CD8-positive, alpha-beta memory T cell (primary cell): ENCODE measurements at places on chromosomes 6 and 20. TPM values are rescaled to one million over a fixed set of nuclear protein-coding genes. Genes with fewer than 3 reads are reported as not detected.

GRCh38 chr20:63150391-63150898 is 65.5 kb downstream of the YTHDF1 start:
- no peak for DNase-seq

DNA sequence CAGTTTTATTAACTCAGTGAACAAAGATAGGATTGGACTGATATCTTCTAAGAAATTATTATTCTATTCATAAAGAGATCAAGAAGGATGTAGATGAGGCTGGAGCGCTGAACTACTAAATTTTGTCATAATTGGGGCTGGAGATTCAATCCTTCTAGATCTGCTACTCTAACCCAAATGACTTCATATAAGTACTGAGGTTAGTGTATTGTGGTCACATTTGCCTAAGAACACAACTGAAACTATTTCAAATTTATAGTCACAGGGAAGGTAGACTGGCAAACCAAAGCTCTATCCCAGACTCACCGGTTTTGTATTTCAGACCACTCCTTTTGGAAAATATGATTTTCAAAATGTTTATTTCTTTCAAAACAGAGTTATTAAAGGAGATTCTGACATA is 96.7 kb downstream of the BMP5 start:
- no peak for DNase-seq

DNA sequence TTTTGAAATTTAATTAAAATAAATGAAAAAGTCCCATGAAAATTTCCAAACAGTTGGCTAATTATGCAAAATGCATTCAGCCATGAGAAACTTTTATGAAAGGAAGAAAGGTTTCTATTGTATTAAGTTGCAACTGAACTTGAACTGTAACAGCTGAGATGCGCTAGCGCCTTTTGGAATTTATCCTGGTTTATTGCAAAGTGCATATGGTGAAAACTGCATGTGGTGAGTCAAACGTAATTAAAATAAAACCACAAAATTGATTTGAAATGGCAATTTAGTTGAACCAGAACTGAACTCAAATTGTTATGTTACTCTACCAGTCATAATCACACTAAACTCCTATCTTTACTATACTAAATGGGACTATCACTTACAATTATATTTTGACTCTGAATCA is 46.4 kb upstream of the COL21A1 start:
- DNase-seq, result no peak

DNA sequence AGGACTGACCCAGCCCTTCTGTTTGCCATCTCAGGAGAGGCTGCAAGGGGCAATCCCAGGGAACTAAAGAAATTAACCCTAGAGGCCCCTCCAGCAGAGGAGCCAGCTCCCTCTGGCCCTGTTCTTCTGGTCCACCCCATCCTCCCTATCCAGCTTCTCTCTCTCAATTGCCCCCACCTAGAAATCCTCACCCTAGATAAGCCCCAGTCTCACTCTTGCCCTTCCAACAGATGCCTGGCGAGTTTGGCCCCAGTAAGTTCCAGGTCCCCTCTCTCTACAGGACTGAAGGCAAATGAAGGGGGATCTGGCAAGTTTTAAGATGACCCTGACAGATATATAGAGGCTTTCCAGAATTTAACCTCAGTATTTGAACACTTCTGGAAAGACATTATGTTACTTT is 134.0 kb downstream of the THBS2 start:
- DNase-seq, result no peak

Gene DNAAF9
- 2.3 TPM for total RNA-seq

- no peak for DNase-seq
Measured at GRCh38 chr20:19361790-19362189, 149.3 kb downstream of the SLC24A3 start.

Gene BHLHE23
- total RNA-seq, result not detected

DNA sequence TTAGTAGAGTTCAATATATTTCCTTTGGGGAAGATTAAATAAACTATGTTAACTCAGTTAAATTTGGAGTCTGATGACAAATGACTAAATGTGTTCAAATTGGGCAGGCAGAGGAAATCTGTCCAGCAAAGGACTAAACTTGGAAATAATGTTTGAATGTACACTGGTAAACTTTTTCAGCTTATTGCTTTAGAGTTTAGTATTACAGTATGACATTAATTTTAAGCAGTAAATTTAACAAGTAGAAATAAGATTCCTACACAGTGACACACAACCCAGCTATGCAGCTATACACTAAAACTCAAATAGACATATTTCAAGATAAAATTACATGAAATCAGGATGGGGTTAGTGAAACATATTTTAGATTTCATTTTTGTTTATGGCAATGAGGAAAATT is 42.6 kb upstream of the HDGFL1 start:
- no peak for DNase-seq

- no peak for DNase-seq
Measured at GRCh38 chr6:134166511-134167261, 114.3 kb upstream of the SLC2A12 start.

Gene FAM162B
- total RNA-seq, result not detected

Gene CD24
- total RNA-seq, result not detected

Gene KHDC1L
- not detected for total RNA-seq

GRCh38 chr6:156698239-156699016 is 78.8 kb upstream of the ARID1B start:
- DNase-seq, result no peak

DNA sequence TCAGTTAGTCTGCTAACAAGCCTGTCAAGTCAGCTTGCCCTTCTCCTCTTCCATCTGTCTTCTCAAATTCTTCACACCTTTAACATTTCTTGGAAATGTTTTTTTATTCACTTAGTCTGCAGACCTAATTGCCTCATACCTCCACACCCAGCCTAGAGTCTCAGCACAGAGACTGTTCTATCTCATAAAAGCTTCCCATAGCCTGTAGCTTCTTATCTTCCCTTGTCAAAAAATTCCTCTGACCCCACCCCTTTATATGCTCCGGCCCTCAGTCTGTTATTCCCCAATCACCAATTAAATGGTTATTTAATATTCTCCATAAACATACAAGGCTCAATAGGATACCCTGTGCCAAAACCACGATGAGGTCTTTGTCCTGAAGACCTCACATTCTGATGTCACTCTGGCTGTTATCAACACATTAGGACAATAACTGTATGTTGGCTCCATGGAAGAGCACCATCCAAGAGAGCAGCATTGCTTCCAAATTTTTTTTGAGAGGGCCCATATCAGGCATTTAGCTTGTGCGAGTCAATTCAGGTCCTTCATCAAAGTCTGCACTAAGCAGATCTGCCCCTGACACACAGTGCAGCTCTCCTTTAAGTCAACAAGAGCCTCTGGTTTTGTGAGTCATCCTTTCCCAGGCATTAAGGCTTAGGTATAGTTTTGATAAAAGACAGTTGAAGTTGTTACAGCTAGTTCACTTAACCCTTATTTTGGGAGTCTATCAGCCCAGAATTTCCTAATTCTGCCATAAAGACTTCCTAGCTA is 83.2 kb upstream of the TBX18 start:
- DNase-seq, result no peak

DNA sequence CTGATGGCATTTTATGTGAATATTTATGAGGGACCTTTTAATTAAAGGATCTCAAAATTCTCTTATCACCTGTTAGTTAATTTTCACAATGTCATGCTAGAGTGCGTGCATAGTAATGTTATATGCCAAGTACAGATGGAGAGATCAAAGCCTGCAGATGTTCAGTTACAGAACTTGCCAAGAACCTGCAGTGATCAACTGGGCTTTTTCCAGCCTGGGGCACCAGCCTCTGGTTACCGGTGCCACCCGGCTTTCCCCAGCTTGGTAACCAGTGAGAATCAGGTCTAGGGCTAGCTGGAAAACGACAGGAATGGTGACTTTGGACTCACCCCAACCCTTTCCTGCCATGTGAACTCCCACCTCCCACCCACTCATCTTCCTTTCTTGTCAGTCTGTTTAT is 91.8 kb downstream of the CAP2 start:
- DNase-seq, result no peak

DNA sequence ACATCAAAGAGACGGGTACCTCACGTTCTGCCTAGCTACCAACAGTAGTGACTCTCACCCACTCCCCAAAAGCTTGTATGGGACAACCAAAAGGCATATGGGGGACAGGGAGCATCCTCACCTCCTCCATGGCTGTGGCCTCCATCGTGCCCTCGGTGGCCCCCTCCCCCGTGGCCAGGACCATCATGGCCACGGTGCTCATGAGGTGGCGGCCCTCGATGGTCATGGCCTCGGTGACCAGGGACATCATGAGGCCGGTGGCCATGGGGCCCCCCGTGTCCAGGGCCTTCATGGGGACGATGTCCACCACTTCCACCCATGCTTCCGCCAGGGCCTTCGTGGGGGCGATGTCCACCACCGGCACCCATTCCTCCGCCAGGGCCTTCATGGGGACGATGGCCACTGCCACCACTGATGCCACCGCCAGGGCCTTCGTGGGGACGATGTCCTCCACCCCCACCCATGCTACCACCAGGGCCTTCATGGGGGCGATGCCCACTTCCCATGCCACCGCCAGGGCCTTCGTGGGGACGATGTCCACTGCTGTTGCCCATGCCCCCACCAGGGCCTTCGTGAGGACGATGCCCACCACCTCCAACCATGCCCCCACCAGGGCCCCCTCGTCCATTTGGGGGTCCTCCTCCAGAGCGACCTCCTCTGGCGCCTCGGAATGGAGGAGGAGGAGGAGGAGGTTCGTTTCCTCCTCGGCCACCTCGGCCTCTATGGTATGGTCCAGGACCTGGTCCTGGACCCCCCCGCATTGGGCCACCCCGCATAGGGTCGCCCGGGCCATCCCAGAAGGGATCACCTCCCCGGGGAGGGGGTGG is 15.0 kb downstream of the PPP1R10 start:
- DNase-seq, result no peak

DNA sequence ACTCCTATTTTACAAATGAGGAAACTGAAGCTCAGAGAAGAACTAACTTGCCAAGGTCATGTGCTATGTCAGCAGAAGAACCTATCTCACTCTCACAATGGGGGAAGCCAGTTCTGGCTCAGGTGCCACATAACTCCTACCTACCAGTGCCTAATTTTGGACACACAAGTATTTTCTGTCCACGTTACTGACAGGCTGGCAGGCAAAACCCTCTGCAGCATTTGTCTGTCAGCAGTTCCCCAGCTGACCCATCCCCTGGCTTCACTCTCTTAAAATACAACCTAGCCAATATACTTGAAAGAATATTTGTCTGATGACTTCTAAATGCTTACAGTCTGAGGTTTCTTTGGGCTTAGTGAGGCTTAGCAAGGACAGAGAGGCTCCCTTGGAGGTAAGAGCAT is 15.5 kb downstream of the GSS start:
- DNase-seq, result no peak

GRCh38 chr6:12709556-12710232 is 6.9 kb upstream of the PHACTR1 start:
- no peak for DNase-seq

DNA sequence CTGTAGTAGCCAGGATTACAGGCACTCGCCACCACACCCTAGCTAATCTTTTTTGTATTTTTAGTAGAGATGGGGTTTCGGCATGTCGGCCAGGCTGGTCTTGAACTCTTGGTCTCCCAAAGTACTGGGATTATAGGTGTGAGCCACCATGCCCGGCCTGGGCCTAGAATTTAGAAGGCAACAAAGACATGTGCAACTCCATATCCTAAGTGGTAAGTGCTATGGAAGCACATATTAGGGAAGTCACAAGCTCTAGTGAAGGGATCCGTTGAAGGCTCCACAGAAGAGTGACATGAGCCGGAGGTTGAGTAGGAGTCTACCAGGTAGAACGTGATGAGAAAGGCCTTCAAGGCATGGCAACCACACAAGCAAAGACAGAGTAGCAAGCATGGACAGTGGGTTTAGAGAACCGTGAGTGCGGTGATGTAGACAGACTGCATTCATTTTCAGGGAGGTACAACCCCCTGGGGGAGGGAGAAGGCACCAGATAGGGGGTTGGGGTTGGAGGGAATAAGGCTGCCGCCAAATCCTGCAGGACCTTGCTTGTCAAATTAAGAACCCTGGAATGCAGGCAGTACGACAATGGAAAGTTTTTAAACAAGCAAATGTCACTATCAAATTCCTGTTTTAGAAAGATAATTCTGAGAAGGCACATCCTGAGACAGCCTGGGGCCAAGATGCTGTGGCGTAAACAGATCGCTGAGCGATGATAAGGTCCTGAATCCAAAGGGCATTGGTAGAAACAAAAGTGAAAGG is 50.2 kb downstream of the ARHGAP18 start:
- no peak for DNase-seq

Gene HLA-DMB
- 5.3 TPM for total RNA-seq

DNA sequence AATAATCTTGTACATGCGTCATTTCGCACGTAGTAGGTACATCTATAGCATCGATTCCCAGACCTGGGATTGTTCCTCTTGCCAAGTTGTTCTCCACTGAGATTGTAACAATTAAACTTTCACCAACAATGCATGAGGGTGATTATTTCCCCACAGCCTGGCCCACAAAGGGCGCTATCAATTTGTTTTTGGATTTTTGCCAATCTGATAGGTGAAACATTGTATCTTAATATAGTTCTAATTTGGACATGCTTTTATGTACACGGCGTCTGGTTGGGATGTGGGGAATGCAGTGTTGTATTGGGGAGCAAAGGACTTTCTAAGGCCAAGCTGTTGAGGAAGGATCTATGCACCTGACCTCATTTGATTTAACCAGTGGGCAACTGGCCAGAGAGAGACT is 59.5 kb downstream of the VEGFA start:
- no peak for DNase-seq

- DNase-seq, result no peak
Measured at GRCh38 chr6:155103816-155104366, 108.8 kb downstream of the TIAM2 start.

- DNase-seq, result no peak
Measured at GRCh38 chr6:166228839-166229528, 61.3 kb upstream of the TBXT start.

Gene BEND6
- total RNA-seq, result not detected

DNA sequence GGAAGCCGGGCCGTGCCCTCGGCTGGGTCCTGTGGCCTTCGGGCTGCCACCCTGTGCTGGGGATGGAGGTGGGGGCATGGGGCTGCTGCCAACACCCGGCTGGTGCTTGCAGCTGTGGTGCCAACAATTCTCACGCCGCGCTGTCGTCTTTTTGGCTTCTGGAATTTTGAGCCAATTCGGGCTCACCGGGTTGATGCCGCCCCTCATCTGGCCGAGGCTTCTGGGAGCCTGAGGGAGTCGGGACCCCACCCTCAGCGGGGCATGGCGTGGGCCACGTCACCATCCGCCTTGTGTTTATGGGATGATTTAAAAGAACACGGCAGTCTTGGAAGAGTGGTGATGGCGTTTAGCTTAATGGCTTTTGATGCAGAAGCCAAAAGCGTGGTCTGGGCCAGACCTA is 8.7 kb upstream of the NPBWR2 start:
- no peak for DNase-seq

DNA sequence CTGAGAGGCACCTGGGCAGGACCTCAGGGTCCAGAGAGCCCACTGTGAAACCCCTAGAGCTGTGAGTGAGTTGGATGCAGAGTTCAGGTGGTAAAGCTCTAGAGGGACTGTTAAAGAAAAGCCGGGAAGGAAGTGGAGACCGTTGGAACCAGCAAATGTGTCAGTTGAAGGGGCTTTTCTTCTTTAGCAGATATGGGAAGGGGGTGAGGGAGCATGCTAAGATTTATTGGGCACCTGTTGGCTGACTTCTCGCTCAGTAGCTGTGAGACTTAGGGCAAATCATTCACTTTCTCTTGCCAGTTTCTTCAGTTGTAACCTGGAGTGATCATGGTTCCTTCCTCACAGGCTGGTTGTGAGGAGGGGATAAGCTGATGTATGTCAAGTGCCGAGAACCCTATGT is 287.7 kb downstream of the DHX35 start:
- no peak for DNase-seq

GRCh38 chr20:5780846-5781217 is 30.6 kb downstream of the SHLD1 start:
- no peak for DNase-seq
